ENCODE measurements at places on chromosomes 6 and 20. TPM values are rescaled to one million over a fixed set of nuclear protein-coding genes. Genes with fewer than 3 reads are reported as not detected.
A peak's percentile ranks its signal among the peaks of the same experiment; 100 is the strongest.

SLC32A1 gene
- total RNA-seq, result not detected

SLC4A11 gene
- total RNA-seq, result 0.28 TPM

PRDM1 gene
- total RNA-seq, result 19.1 TPM

IFT52 gene
- 38.2 TPM for total RNA-seq

NRSN1 gene
- not detected for total RNA-seq

GNMT gene
- total RNA-seq, result 6.5 TPM

CLPSL1 gene
- not detected for total RNA-seq

PROKR2 gene
- not detected for total RNA-seq

TSBP1 gene
- total RNA-seq, result not detected

DNA sequence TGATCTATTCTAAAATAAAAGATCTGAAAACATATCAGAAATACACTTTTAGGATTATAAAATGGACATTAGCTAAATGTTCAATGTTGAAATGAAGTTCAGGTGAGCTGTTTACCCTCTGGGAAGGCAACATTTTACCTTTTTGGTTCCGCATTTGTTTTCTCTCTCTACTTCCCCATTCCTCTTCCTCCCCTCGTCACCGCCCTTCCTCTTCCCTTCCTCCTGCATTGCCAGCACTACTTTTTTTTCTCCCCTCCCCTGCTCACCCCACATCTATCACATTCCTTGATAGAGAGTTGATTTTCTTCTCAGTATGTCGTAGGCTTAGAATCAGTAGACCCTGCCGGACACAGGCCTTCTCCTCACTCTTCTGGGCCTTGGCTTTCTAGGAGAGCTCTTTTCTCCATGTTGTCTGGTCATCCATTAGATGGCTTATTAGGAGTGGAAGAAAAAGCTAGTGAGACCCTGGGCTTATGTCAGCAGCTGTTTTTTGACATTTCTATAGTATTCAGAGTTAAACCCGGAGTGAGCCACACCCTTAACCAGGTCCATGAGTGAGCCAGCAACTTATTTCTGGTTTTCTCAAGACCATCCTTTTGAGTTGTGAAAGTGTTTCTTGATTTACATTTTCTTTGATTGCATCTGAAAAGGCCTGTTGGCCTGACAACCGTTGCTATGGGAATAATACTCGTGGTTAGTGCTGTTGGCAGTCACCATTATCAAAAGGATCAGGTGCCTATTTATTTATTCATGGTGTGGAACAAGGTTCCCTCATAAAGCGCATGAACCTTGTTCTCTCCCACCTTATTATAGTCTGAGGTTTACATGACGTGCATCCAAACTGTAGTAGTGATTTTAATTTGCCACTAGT is 90.9 kb downstream of the DTD1 start:
- H3K36me3 ChIP-seq, result no peaks in the 10 kb centered on the region
- DNase-seq, result no peak
- H3K4me3 ChIP-seq, result no peak overlapping the region

DNA sequence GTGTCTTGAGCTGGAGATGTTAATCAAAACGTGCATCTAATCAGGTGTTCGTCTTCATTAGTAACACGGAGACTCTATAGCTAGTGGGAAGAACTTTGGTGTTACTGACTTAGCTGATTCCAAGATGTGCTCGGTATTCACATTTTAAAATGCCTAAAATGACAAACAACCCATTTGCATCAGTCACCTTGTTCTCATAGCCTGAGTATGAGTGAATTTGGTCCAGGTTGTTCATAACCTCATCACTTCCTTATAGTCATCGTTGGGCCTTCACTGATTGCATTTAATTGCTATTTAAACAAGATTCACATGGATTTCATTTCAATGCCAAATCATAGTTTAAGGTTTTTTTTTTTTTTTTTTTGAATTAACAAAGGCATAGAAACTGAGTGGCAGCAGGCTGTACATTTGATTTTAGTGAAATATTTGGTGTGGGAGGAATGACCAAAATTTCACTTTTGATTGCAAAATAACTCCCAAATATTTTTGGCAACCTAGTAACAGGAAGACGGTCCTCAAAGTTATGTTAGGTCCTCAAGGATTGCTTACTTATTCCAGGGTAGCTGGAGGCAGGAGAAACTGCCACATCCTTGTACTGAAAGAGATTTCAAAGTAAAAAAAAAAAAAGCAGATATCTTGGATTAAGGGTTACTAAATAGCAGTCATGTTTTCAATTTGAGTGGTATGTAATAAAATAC is 104.7 kb downstream of the JARID2 start:
- DNase-seq, result no peak
- H3K27ac ChIP-seq, result no peak overlapping the region
- no peaks in the 10 kb centered on the region for H3K4me1 ChIP-seq
- H3K27me3 ChIP-seq, result no peaks in the 10 kb centered on the region
- no peaks in the 10 kb centered on the region for H3K36me3 ChIP-seq

GRCh38 chr20:45835329-45835765 is 1.7 kb downstream of the SNX21 start:
- H3K27me3 ChIP-seq, result no peaks in the 10 kb centered on the region
- peak overlapping the region; percentile 26 for H3K27ac ChIP-seq
- no peaks in the 10 kb centered on the region for H3K36me3 ChIP-seq
- peaks cover 29% of the 10 kb centered on the region for H3K4me1 ChIP-seq
- DNase-seq, result no peak
- H3K4me3 ChIP-seq, result no peak overlapping the region

DNA sequence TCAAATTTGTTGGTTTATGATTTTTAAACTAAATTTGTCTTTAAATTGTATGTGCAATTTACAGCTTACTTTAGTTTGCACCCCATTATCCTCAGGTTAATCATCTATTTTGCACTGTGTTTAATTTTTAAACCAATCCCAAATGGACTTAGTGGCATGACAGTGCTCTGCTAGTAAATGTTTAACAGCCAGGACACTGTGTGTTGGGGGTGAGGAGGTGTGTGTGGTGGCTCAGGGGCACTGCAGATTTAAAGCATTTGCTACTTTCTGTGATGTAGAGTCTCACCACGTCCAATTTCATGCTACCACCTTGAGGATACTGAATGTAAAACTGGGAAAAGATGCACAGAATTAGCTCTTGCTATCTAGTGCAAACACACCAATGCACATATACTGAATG is 225.7 kb downstream of the HAO1 start:
- no peaks in the 10 kb centered on the region for H3K36me3 ChIP-seq
- no peak overlapping the region for H3K4me3 ChIP-seq
- H3K27ac ChIP-seq, result no peak overlapping the region
- peaks cover 5% of the 10 kb centered on the region for H3K4me1 ChIP-seq
- no peaks in the 10 kb centered on the region for H3K27me3 ChIP-seq

- H3K36me3 ChIP-seq, result no peaks in the 10 kb centered on the region
- no peak overlapping the region for H3K4me3 ChIP-seq
- H3K4me1 ChIP-seq, result peaks cover 4% of the 10 kb centered on the region
- H3K27ac ChIP-seq, result no peak overlapping the region
- peak; percentile 61 for DNase-seq
- no peaks in the 10 kb centered on the region for H3K27me3 ChIP-seq
Measured at GRCh38 chr20:20568604-20569205, 143.7 kb downstream of the RALGAPA2 start.

GRCh38 chr6:35239581-35239980 is 20.0 kb upstream of the ZNF76 start:
- H3K4me3 ChIP-seq, result no peak overlapping the region
- no peak for DNase-seq
- no peaks in the 10 kb centered on the region for H3K36me3 ChIP-seq
- no peak overlapping the region for H3K27ac ChIP-seq
- peaks cover 30% of the 10 kb centered on the region for H3K4me1 ChIP-seq

DNA sequence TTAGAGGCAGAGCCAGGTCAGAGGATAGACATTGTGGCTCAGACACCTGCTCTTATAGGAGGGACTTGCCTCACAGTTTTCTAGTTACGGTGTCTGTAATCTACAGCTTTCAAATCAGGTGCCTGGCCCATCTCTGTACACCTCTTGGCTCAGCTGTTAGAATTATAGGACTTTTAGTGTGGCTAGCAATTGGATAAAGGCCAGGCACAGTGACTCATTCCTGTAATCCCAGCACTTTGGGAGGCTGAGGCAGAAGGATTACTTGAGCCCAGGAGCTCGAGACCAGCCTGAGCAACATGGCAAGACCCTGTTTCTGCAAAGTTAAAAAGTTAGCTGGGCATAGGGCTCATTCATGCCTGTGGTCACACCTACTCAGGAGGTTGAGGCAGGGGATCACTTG is 20.0 kb downstream of the BRPF3 start:
- no peaks in the 10 kb centered on the region for H3K27me3 ChIP-seq
- H3K4me3 ChIP-seq, result no peak overlapping the region
- peaks cover 23% of the 10 kb centered on the region for H3K4me1 ChIP-seq
- H3K27ac ChIP-seq, result peak overlapping the region; percentile 33

DNA sequence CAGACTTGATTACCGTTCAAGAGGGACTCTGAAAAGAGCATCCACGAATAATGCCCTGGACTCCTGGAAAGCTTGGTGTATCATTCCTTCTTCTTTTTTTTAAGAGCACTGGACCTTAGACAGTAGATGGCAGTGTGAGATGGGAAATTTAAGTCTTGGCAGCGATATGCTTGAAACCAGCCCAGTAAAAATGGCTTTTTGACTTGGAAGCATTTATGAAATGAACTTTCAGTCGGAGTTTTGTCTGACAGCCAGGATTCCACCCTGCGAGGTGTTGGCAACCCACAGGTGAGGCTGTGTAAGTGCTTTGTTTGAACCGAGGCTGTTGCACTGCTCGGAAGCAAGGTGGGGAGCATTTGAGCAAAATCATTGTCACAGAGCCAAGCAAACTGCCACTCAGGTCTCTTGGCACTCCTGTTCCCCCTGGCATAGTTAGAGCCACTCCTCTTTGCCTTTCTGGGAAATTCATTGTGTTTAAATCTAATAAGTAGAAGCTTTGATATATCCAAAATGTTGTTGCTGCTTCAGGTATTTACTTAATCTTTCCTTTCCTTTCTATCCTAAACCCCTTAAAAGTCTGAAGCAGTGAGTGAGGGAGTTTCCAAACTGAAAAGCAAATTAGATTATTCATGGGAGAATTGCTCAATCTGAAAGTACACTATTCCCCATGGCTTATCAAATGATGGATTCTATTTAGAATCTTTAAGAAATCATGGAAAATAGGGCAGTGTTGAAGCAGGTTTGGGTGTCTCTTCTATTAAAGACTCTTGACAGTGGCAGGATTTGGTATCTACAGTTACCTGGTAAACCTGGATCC is 272.8 kb upstream of the SLC35B3 start:
- H3K27me3 ChIP-seq, result no peaks in the 10 kb centered on the region
- no peak overlapping the region for H3K27ac ChIP-seq
- no peak overlapping the region for H3K4me3 ChIP-seq
- H3K36me3 ChIP-seq, result no peaks in the 10 kb centered on the region
- peak; percentile 65 for DNase-seq

Data from hepatocyte (in vitro differentiated cells).